ENCODE measurements at places on chromosomes 6 and 20. TPM values are rescaled to one million over a fixed set of nuclear protein-coding genes. Genes with fewer than 3 reads are reported as not detected.

DNA sequence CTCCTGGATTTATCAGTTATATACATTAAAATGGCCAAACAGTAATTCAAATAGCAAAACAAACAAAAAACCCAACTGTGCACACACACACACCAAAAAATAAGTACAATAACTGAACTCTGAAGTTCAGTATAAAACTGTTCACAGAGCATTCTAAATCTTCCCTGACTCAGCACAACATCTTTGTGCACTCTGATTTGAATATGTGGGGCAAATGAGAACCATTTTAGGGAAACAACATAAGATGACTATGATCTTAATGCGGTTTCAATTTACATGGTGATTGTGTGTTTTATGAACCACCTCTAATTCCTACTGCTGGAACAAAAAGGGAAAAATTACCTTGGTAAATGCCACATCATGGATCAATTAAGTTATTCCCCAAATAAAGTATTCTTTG is 41.7 kb downstream of the PLAGL1 start:
- no peak overlapping the region for H3K4me3 ChIP-seq
- H3K27me3 ChIP-seq, result no peaks in the 10 kb centered on the region
- no peaks in the 10 kb centered on the region for H3K4me1 ChIP-seq
- no peaks in the 10 kb centered on the region for H3K36me3 ChIP-seq

DNA sequence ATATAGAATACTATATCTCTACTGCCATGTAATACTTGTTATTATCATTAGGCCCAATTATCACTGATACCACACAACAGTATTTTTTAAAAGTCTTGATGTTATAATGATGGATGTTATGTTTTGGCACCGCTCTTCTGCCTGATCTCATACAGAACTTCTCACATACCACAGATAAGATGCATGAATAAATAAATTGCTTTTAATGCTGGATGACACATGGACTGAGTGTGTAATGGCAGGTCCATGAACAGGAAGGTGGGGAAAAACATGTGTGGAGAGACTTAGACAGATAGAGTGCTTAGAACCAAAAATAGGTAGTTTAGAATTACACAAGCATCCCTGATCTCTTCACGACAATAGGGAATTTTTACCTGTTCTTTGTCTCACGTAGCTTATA is 258.4 kb upstream of the MARCKS start:
- no peaks in the 10 kb centered on the region for H3K36me3 ChIP-seq
- H3K27me3 ChIP-seq, result no peaks in the 10 kb centered on the region
- no peak for DNase-seq
- no peak overlapping the region for H3K27ac ChIP-seq

- no peaks in the 10 kb centered on the region for H3K27me3 ChIP-seq
- H3K4me1 ChIP-seq, result no peaks in the 10 kb centered on the region
- no peak for DNase-seq
- H3K4me3 ChIP-seq, result no peak overlapping the region
Measured at GRCh38 chr6:33935439-33936080, 131.8 kb upstream of the MLN start.

- H3K36me3 ChIP-seq, result no peaks in the 10 kb centered on the region
- no peak for DNase-seq
- H3K4me1 ChIP-seq, result peaks cover 33% of the 10 kb centered on the region
- H3K27me3 ChIP-seq, result no peaks in the 10 kb centered on the region
- H3K27ac ChIP-seq, result no peak overlapping the region
Measured at GRCh38 chr6:37867756-37868446, 48.4 kb downstream of the ZFAND3 start.

DNAH8 gene
- 0.17 TPM for total RNA-seq

GRCh38 chr6:6006428-6007365 is at the start of gene NRN1:
Gene NRN1 (minus strand): TSS chr6:6006925. CDS start chr6:6006749, 176 bp downstream.
- no peaks in the 10 kb centered on the region for H3K36me3 ChIP-seq
- H3K4me3 ChIP-seq, result no peak within 1 kb of the TSS
- no peak for DNase-seq
- H3K27ac ChIP-seq, result no peak within 1 kb of the TSS

DNA sequence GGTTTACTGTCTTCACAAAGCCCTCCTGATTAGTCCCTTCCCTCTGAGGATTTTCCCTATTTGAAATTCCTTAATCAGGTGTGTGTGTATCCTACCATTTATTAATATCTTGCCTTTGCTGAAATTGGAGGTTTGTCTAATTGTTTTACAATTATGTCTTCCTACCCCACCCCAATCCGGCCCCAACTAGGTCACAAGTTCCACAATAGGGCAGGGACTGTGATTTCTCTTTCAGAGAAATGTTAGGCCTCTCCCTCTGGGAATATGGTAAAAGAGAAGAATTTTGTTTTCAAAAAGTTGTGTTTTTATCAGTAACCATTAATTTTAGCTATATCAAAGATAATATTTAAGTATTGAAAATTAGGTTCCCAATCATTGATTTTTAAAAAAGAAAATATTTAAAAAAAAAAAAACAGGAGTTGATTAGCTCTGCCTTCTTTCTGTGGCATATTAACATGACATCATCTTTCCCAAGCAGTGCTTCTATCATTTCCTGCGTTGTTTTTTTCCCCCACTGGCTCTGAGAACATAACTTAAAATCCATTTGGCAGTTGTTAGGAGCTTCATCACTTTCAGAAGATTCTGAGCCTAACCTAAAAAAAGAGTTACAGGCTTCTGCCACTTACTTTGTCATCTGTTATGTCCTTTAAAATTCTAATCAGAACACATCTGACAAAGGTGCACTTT is 36.1 kb downstream of the BLOC1S5 start:
- DNase-seq, result no peak
- H3K4me1 ChIP-seq, result no peaks in the 10 kb centered on the region

ADGRB3 gene
- not detected for total RNA-seq

KIF6 gene
- not detected for total RNA-seq

MSH5 gene
- total RNA-seq, result 11.4 TPM

DNA sequence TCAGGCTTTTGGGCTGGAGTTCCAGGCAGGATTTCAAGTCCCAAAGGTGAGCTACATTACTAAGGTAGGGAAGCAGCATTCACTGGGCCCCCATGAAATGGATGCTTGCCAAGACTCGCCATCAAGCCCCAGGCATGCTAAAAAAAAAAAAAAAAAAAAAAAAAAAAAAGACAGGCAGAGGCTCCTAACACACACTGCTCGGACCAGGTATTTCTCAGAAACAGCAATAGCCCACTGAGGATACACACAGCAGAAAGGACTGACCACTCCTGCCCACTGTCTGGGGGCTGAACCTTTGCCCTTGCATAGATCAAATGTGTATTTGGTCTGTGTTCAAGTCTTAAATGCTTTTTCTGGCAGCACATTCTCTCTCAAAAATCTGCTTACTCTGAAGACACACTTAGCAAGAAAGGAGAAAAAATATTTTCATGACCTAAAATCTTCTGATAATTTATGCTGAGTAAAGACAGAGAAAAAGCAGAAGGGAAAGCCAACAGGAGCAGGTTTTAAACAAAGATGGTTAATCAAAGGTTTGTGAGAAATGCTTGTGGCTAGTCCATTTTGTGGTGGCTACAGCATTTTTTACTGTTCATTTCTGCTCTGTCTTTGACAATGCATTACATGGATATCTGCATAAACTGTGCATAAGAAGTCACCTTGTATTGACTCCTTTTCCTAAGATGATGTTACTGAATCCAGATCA is 37.9 kb upstream of the BEND6 start:
- H3K36me3 ChIP-seq, result no peaks in the 10 kb centered on the region
- H3K27me3 ChIP-seq, result peaks cover 8% of the 10 kb centered on the region
- H3K4me3 ChIP-seq, result no peak overlapping the region
- H3K27ac ChIP-seq, result no peak overlapping the region

DNA sequence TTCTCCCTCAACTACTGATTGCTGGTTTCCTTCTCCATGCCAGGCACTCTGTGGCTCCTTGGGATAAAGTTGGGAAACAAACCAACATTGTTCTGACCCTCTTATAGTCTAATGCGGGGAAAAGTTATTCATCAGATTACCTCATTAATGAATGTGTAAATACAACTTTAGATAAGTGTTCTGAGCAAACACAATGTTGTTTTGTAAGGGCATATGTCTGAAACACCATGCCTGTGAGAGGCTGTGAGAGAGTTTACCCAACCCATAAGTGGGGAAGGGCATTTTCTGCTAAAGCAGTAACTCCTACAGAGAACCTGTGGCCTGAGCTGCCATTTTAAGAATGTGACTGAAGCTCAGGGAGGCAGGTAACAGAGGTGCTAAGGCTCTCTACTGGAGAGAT is 283.5 kb downstream of the KHDC1L start:
- H3K27me3 ChIP-seq, result no peaks in the 10 kb centered on the region
- DNase-seq, result no peak
- no peaks in the 10 kb centered on the region for H3K4me1 ChIP-seq
- H3K27ac ChIP-seq, result no peak overlapping the region
- H3K4me3 ChIP-seq, result no peak overlapping the region

DNA sequence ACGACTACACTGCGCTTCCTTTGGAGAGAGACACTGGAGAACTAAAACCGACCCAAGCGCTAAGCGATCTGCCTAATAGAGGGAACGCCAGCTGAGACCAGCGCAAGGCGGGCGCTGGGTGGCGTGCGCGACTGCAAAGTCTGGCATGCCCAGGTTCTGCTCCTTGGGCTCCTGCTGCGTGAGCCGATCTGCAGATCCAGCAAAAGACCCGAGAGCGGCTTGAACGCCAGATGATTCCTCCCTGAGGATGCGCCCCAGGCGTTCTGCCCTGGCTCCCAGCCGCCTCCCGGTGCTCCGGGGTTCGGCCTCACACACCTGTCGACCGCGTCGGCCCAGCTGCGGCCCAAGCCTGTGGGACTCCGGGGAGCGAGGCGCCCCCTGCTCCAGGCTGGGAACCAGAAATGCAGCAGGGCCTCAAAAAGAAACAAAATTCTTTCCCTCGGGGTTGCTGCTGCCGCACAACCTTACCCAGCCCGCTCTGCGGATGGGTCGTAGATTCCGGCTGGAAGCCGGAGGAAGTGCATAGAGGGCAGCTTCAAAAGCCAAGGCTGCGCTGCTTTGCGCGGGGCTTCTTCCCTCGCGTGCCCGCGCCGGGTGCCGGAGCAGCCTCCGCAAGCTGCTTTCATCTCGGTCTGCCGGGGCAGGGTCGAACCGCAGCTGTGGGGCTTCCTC is 17.9 kb upstream of the PRDM13 start:
- H3K4me3 ChIP-seq, result peak overlapping the region; percentile 42
- H3K36me3 ChIP-seq, result no peaks in the 10 kb centered on the region
- no peak overlapping the region for H3K27ac ChIP-seq
- peaks cover 37% of the 10 kb centered on the region for H3K4me1 ChIP-seq
- H3K27me3 ChIP-seq, result peaks cover 36% of the 10 kb centered on the region

- H3K36me3 ChIP-seq, result no peaks in the 10 kb centered on the region
- peaks cover 52% of the 10 kb centered on the region for H3K4me1 ChIP-seq
- H3K27ac ChIP-seq, result no peak overlapping the region
- no peak overlapping the region for H3K4me3 ChIP-seq
- DNase-seq, result no peak
Measured at GRCh38 chr6:149057464-149057840, 260.1 kb upstream of the TAB2 start.

GRCh38 chr6:152696522-152696921 is 1.2 kb upstream of the MYCT1 start:
- no peak overlapping the region for H3K4me3 ChIP-seq
- H3K4me1 ChIP-seq, result no peaks in the 10 kb centered on the region
- DNase-seq, result no peak
- no peaks in the 10 kb centered on the region for H3K27me3 ChIP-seq
- H3K27ac ChIP-seq, result no peak overlapping the region
- H3K36me3 ChIP-seq, result no peaks in the 10 kb centered on the region

GRCh38 chr6:89082486-89082891 is 1.9 kb downstream of the PNRC1 start:
- H3K36me3 ChIP-seq, result peaks cover 24% of the 10 kb centered on the region
- peak overlapping the region; percentile 99 for H3K27ac ChIP-seq
- H3K4me3 ChIP-seq, result peak overlapping the region; percentile 100
- DNase-seq, result peak; percentile 19

DNA sequence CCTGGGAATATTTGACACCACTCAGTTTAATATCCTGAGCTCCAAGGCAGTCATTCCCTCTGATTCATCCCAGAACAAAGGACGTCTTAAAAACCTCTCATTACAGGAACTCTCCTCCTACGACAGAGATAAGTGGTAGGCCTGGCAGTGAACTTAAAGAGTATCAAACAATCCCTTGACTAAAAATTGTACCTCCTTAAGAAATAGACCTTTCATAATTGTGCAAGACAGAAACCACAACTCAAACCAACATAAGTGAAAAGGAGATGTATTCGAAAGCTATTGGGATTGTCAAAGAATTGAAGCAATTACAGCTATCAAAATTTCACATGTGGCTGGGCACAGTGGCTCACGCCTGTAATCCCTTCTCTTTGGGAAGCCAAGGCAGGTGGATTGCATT is 19.1 kb upstream of the BNIP5 start:
- DNase-seq, result no peak
- H3K27ac ChIP-seq, result no peak overlapping the region
- peaks cover 7% of the 10 kb centered on the region for H3K4me1 ChIP-seq
- H3K36me3 ChIP-seq, result no peaks in the 10 kb centered on the region

DNA sequence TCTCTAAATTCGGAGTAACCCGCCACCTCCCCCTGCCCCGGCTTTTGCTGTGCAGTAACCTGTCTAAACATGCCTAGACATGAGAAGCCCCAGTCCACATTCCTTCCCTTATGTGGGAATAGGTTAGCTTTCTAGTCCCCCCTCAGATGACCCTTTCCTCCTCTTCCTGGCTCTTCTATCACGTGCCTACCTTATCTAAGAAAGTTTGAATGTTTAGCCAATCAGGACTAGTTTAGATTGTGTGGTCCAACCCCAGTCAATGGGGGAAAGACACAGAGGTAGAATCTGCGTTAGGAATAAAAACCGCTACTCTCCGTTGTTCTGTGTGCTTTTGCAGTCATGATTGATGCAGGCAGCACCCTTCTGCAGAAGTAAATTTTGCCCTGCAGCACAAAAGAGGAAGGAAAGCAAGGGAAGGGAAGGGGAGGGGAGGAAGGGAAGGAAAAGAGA is 69.0 kb upstream of the CD93 start:
- DNase-seq, result no peak
- no peak overlapping the region for H3K4me3 ChIP-seq
- H3K27ac ChIP-seq, result no peak overlapping the region
- no peaks in the 10 kb centered on the region for H3K27me3 ChIP-seq

- no peak for DNase-seq
- no peaks in the 10 kb centered on the region for H3K4me1 ChIP-seq
- no peaks in the 10 kb centered on the region for H3K27me3 ChIP-seq
- H3K27ac ChIP-seq, result no peak overlapping the region
- H3K36me3 ChIP-seq, result no peaks in the 10 kb centered on the region
Measured at GRCh38 chr6:80530103-80530502, 423.6 kb downstream of the BCKDHB start.

DNA sequence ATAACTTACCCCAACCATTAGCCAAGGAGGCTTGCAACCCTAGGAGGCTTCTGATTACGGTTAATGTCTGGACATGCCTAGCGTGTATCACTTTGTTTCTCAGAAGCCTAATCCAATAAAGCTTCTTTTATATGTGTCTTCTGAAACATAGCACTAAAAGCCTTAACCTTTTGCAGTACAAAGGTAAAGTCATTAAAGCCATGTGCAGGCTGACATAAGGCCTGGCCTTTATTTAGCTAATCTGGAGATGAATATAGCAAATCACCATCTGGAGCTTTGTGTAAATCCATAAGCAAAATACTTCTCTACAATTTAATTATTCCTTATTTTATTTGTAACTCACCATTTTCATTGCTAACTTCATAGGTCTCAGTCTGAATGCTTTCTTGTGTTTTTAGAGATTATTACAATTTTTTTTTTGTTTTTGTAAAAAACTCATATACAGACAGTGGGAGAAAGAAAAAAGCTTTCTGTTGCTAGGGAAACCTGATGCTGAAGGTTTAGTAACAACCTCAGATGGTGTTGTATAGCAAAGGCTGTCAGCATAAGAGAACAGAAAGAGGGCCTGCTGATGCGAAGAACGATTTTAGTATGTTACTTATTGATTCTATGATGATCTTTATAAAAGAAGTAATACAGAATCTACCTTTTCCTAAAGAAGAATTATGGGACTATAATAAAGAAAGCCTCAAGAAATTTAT is at the start of gene EYS:
TSS of gene EYS (minus strand) at position 101 of the 701 bp plus-strand sequence. CDS start 211,816 bp downstream, outside the sequence.
- H3K36me3 ChIP-seq, result no peaks in the 10 kb centered on the region
- no peak for DNase-seq
- H3K27ac ChIP-seq, result no peak within 1 kb of the TSS
- H3K27me3 ChIP-seq, result no peaks in the 10 kb centered on the region
- no peak within 1 kb of the TSS for H3K4me3 ChIP-seq
- no peaks in the 10 kb centered on the region for H3K4me1 ChIP-seq
